Small intestine (tissue), 16 donors: ENCODE measurements at places on chromosomes 3 and 15. TPM values are rescaled to one million over a fixed set of nuclear protein-coding genes. Genes with fewer than 3 reads are reported as not detected.

- DNase-seq: no peak
These were observed 674.0 kb downstream of the OTOL1 start for GRCh38 chr3:162170581-162170980.

DNA sequence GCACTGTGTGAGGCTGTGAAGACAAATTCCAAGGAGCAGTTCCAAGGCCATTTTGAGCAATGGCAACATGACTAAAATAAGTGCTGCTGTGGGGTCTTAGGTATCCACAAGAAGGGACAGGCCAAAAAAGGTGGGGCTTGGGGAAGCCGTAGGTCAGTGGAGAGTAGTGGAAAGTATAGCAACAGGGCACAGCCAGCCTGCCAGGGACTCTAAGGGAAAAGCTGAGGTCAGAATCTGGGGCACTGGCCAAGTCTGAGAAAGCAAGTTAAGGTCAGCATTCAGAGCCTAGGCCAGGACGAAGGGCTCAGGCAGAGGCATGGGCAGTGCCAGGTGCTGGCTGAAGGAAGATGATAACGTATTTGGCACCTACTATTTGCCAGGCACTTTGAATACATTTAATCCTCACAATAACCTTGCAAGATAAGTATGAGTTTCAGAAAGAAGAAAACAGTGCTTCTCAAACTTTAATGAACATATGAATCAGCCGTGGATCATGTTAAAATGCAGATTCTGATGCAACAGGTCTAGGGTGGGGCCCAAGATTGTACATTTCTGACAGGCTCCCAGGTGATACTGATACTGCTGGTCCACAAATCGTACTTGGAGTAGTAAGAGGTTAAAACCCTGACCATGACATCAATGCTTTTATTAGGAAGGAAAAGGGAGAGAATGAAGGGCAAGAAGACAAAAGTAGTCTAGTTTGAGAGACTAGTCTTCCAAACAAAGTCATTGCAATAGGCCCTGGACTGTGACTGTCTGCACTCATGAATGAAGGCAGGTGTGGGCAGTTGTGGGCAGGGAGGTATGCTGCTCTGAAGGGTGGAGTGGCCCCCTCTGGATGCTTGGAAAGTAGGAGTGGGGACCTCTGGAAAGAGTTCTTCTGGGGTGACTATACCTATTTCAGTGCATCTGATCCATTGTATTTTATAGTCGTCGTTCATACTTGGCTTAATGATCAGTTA is 106.3 kb upstream of the ANKRD28 start:
- DNase-seq: no peak

The GOLGA8S gene
- 0.01 TPM for polyA plus RNA-seq

DNA sequence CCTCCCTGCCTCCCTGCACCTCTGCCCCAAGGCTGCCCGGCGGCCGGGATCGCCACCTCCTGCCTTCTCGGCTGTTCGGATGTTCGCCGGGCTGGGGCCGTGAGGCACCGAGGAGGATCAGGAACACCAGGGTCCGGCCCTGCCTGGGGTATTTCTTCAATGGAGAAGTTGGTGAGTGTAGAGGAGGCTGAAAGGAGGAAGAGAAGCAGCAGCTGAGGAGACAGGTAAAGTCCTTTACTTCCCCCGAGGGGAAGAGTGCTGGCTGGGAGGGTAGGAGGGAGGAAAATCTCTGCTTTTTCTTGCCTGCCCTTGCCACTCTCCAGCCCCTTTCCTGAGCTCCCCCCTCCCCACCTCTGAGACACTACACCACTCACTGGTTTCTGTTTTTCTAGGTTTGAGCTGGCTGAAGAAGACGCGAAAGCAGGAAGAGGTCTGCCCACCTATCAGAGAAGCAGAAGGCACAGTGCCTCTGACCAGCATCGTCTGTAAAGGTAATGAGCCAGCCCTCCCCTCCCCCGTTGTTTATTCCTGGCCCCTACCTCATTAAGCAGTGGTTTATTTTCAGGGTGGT is 519 bp downstream of the ASB7 start:
- peak; percentile 20 for DNase-seq

DNA sequence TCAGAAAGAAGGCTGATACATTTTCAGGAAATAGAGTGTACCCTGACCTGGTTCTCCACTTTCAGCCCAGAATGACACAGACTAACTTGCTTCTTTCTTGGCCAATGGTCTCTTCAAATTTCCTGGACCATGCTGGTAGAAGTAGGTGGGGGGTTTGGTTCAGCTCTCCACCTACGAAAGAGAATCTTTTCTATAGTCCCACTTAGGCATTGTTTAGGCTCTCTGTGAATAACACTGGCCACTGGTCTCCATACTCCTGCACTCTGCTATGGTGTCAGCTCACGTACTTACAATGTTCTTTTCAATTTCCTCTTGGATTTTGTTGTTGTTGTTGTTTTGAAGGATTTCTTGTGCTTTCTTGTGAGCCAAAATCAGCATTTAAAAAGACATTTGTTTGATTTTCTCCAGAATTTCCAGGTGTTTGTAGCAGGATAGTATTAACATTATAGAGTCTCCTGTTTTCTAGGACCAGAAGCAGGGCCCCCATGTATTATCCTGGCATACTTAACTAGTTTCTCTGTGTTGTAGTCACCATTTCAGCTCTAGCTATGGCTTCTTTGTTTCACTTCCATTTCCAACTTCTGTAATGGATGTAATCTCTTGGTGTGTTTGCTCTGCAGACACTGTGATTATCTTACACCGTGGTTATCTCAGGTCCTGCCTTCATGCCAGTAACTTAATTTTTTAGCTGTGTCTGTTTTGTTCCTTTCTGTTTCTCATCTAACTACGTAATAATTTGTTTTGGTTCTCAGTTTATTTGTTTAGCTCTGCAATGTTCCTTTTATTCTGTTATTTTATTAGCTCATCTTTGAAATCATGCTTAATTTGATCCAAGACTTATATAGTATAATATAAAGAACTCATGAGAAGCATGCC is 61.4 kb downstream of the CHRNA7 start:
- peak; percentile 16 for DNase-seq

- no peak for DNase-seq
These were observed 143.5 kb downstream of the NFKBIZ start for GRCh38 chr3:101992863-101993262.

The PLAAT1 gene
- 0.81 TPM for polyA plus RNA-seq

The ARNT2 gene
- polyA plus RNA-seq: 4.4 TPM

DNA sequence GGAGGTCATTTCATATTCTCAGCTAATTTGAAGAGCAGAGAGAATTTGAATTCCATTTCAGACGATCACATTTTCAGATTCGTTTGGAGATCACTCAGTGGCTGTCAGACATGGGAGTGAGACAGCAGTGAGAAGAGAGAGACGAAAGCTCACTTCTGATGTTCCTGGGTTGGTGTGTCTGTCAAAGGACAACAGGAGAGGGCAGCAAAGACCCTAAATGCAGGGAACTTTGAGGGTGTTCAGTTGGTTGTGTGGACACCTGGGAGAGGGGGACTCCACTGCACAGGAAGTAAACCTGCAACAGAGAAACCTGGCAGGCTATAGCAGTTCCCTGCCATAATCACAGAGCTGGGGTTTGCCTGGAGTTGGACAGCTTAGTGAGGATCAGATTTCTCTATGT is 675.1 kb downstream of the SQOR start:
- no peak for DNase-seq

DNA sequence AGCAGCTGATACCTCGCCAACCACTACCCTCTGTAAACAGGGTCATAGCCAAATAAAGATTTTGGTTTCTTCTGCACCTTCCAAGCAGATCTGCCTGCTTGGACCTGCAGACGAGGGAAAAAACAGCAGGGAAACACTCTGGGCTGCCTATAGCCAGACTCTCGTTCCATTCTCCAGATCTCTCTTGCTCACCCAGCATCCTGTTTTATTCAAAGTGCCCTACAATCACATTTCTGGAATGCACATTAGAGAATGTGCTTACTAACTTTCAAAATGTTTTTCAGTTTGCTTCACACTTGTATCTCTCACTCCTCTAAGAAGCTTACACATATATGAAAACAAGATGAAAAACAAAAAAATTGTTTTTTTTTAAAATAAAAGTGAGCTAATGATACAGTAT is 71.4 kb downstream of the MLH1 start:
- no peak for DNase-seq

DNA sequence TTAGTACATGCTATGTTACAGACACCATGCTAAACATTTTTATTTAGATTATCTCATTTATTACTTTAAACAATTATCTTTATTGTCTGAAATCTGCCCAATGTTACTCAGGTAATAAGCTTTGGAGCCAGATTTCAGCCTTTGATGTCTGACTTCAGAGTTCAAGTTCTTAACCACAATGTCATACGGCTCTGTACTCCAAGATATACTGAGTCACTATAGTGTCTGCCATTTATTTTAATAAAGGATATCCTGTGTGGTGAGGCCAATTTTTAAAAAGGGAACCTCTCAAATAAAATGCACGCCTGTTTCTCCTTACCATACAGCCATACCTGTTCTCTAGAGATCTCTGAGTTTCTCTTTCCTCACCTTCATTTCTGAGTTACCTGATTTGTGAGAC is 193.1 kb downstream of the EPHA3 start:
- DNase-seq: no peak

DNA sequence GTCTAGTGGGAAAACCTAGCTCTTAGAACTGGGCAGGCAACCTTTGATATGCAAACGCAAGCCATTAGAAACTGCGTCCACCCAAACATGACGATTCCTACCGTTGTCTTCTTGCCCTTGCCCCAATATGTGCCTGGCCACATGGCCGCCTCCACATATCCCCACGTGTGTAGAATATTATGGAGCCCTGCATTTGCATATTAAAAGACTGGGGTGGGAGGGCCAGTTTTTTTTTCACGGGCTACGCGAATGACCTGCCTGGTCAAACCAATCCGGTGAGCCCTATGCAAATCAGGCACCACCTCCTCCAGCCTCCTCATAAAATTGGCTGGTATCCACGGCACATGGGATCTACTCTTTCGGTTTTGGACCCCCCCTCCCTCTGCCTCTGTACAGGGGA is 381.0 kb upstream of the RGMA start:
- no peak for DNase-seq

GRCh38 chr15:91393186-91393585 is 293.1 kb downstream of the SV2B start:
- no peak for DNase-seq

The AHSG gene
- not detected for polyA plus RNA-seq

- no peak for DNase-seq
These were observed 211.0 kb downstream of the GBE1 start for GRCh38 chr3:81550415-81550814.

The LTK gene
- polyA plus RNA-seq: 13.1 TPM
